ENCODE measurements at places on chromosomes 1 and 21. TPM values are rescaled to one million over a fixed set of nuclear protein-coding genes. Genes with fewer than 3 reads are reported as not detected.

DNA sequence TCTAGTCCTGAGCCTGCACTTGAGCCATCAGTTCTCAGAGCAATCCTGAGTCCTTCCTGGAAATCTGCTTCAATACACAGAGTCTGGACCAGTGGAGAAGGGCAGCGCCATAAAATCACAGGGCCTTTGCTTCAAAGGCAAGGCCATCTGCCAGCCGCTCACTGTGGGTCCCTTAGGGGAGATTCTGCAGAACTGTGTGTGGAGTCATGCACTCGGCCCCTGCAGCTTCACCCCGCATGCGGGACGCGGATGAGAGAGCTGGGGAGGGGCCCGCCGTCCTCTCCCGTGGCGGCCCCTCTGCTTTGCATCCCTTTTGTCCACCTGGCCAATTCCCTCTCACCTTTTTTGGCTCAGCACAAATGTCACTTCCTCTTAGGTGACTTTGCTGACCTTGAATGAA is 311.2 kb upstream of the VAMP3 start:
- DNase-seq, result no peak

GRCh38 chr1:110888049-110888448 is 15.1 kb downstream of the CD53 start:
- no peak for DNase-seq

GRCh38 chr1:54806931-54807611 is 5.9 kb upstream of the TTC22 start:
- DNase-seq, result no peak

The PPIE gene
- 66.1 TPM for polyA plus RNA-seq

The LCE2A gene
- not detected for polyA plus RNA-seq

The HSF2BP gene
- 1.2 TPM for polyA plus RNA-seq

- no peak for DNase-seq
These were observed 6.5 kb downstream of the F3 start for GRCh38 chr1:94535095-94535494.

DNA sequence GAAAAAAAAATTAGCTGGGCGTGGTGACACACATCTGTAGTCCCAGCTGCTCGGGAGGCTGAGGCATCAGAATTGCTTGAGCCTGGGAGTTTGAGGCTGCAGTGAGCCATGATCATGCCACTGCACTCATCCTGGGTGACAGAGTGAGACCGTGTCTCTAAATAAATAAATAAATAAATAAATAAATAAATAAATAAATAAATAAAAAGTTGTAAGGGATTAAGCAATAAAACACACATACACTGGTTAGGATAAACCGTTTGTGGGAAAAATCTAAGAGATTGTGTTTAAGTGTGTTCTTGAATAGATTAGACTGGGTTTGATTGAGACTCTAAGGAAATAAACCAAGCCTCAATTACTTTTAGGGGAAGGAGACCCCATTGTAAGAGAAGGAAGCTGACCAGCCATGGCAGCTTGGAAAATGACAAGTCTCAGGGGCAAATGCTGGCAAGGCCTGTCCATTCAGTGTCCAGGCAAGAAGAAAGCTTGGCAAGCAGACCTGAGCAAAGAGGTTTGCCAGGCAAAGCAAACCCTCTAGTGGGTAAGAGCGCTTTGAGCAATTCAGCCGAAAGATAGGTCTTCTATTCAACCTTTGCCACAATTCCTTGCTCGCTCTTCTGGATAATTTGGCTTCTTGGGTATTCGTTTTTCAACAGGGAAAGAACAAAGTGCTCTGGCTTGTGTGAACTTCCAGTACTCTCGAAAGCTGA is 106.9 kb upstream of the SERBP1 start:
- no peak for DNase-seq

DNA sequence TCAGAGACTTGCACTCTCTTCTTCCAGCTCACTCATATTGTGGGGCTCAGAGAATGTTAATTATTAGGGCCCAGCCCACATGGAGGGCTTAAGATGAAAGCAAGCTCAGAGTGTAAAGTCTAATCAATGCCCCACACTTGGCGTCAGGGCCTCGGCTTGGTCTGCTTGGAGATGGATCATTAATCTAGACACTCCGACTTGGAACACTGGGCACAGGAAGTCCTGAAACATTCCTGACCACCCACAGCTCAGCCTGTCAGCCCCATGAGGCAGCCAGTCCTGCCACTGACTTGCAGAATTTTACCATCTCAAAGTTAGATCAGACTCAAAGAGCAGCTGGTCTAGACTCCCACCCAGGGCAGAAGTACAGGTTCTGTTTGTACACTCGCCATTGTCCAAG is 69.8 kb upstream of the TRABD2B start:
- no peak for DNase-seq

The S100A7 gene
- polyA plus RNA-seq, result not detected

The OR2L2 gene
- not detected for polyA plus RNA-seq

The CCDC30 gene
- polyA plus RNA-seq, result 0.38 TPM

- no peak for DNase-seq
These were observed 55.3 kb downstream of the RIPK4 start for GRCh38 chr21:41711416-41712007.

GRCh38 chr1:40769815-40770214 is 13.8 kb upstream of the KCNQ4 start:
- DNase-seq, result no peak

The LYPD8 gene
- polyA plus RNA-seq, result not detected

GRCh38 chr21:15425049-15425448 is 304.7 kb upstream of the USP25 start:
- no peak for DNase-seq

DNA sequence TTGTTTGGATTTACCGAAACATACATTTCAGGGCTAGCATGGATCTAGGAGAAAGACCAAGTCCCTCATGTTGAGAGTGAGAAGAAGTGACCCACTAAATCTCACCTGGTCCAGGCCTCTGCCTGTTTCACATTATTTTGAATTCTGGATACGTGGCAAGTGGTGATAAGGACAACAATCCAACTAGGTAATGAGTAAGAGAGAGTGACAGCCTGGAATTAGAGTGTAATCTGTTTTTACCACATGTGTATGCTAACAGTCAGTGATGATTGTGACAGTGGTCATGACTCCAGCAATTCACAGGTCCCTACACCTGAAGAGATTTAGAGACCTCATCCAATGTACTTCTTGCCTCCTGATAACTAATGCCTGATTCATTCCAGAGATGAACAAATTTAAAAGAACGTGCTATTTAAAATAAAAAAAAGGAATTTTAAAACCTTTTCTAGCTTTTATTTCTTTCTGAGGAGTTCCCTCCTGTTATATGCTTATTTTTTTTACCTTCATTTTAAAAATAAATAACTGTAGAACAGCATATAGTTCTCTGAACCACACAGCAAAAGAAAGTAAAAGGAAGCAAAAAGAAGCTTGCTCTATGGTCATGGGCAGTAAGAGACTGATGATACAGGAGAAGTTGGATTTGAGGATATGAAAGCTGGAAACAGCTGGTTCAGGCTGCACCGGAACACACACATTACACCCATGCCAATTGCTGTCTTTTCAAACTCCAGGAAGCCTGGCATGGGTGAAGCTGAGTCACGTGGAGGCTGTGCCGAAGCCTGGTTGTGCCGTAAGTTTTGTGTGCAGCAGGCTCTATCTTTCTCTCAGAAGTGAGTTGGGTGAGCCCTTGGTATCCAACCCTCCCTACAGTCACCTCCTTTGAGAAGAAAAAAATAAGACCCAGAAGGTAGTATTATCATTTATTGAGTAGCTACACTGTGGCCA is 14.7 kb downstream of the C1orf116 start:
- DNase-seq, result no peak

The UMODL1 gene
- not detected for polyA plus RNA-seq

DNA sequence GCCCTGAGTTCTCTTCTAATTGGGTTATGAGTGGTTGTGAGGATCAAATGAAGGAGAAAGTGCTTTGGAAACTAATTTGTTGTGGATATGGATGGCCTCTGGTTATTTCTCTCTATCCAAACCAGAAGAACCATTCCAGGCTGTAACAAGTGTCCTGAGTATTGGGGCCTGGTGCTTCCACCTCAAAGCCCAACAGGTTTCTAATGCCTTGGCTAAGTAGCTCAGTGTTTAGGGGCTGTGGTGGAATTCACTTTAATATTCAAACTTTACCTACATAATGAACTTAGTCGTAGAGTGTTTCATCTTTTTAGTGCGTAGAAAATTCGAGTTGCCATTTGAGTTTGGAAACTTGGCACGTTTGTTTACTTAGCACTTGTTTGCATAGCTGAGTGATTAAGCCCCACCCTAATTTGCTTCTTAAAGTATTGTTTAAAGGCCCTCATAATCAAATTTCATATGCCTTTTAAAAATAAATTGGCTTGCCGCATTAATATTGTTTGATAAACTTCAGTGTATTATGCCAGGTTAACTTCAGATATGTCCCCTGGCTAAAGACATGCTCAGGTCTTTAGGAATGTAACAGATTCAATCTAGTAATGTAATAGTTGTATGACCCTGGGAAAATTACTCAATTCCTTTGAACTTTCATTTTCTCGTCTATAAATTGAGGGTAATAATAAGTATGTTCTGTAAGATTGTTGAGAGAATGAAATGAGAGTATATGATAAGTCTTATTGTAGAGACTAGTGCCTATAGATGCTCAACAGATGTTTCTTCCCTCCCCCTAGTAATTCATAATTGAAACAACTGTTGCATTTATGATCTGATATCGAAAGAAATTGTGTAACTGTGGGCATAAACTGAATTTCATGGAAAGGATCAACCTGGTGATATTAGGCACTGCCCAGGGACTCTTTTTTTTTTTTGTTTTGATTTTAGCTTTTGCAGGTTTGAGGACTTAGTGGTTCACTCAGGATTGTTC is 1.6 kb downstream of the AGO4 start:
- no peak for DNase-seq

DNA sequence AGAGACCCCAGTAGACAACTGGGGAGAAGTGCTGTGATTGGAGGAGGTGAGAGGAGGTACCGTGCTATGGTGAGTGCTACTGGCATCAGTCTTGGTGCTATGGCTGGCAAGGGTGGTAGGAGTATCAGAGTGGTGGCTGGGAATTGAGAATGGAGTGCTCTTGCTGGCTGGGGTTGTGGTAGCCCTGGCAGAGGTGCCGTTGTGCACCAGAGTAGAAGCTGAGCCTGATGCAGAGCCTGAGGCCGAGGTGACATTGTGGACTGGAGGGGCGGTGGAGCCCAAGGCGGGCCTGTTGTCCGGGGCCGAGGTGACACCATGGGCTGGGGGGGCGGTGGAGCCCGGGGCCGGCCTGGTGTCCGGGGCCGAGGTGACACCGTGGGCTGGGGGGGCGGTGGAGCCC is 14.6 kb downstream of the TRIM46 start:
- no peak for DNase-seq

- no peak for DNase-seq
These were observed 4.4 kb upstream of the UTP25 start for GRCh38 chr1:209823143-209824041.

- peak; percentile 74 for DNase-seq
These were observed at the start of gene MX2 for GRCh38 chr21:41361786-41362604. Gene MX2, plus strand, starts transcription at chr21:41362027. Its CDS starts 14,880 bp downstream, at chr21:41376907.

The SPRR1A gene
- polyA plus RNA-seq, result not detected

DNA sequence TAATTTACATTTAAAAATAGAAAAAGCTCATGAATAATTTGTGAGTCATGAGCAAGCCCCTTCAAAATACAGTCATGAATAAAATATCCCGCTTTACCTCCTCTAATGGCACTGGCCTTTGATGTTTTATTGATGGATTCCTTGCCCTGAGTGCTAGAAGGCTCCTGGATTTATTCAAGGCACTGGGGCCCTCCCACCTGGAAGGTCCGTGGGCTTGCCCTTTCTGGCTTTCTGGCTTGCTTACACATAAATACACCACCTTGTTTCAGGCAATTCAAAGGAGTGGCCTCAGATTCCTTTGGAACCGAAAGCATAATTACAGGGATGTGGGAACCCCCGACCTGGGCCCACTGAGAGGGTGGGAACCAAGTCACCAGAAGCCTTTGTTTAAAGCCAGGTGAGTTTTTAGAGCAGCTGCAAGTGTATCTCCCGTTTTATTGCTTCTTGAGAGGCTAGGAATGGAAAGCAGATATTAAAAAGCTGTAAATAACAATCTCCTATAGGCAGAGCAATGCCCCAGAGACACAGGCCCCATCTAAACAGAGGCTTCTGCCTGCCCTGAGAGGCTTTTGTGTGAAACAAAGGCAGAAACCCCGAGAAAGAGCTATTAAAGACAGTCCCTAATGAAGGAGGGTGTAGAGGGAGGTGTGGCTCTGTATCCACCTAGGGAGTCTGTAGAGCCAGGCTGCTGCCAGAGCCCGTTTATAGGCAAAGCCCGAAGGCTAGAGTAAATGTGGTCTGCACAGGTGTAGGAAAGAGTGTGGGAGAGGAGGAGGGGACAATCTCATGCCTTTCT is 126.4 kb downstream of the FAM78B start:
- DNase-seq, result no peak

The PDC gene
- polyA plus RNA-seq, result not detected

GRCh38 chr1:221723848-221724236 is 18.0 kb downstream of the DUSP10 start:
- no peak for DNase-seq

DNA sequence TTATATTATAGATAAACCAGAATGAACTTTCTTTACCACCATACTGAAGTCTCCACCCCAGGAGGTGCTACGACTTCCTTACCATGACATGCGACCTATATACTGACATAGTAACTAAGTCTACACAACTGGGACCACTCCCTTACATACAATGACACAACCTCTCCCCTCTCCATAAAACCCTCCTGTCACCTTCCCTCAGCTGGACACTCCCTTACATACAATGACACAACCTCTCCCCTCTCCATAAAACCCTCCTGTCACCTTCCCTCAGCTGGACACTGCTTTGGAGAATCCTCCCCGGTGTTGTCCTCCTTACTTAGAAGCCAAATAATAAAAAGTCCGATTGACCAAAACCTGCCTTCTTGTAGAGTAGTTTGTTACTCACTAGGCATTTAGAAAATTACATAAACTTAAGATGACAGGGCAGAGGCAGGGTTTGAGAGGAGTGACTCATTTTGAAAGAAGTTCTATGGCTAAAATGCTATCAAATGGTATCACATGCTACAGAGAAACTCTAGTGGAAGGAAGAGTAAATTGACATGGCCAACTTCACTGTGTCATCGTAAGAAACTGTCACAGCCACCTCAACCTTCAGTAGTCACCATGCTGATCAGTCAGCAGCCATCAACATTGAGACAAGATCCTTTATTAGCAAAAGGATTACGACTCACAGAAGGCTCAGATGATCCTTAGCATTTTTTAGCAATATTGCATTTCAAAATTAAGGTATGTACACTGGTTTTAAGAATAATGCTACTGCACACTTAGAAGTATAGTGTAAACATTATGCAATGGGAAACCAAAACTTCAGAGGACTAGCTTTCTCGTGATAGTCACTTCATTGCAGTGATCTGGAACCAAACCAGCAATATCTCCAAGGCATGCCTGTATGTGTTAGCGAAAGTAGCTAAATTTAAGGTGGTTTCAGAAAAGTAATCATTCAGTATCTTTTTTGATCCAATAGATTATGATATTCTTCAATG is 56.4 kb downstream of the AHCTF1 start:
- peak; percentile 56 for DNase-seq

The RIPK4 gene
- polyA plus RNA-seq, result 0.13 TPM

Measured in BJ (cell line).